NT2/D1 (cell line): ENCODE measurements at places on chromosomes 3 and 15.

DNA sequence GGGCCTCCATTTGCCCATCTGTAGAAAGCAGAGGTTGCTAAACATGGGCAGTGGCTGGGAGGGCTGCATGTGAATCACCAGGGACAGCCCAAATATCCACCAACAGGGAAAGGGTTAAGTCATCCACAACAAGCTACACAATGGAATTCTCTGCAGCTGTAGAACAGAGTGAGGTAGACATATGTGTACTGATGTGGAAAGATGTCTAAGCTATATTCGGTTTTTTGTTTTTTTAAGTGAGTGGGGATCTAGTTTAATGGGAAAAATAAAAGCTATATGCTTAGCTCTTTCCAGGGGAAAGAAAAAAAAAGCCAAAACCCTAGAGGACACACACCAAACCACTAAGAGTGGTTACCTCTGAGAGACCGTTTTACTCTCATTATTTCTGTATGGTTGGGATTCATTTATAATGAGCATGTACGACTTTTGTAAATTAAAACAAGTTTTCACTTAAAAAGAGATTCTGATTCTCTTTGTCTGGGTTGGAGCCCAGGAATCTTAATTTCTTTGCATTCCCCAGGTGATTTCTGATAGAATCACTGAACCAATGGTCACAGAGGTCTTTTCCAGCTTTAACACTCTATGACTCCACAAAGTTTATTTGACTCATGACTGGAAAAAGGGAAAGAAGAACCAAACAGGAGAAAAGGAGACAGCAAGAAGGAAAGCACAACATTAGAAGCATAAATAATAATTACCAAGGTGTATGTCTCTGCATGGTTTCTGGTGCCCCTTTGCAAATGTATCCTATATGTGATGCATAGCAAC is 19.1 kb downstream of the CRABP1 start:
- no peak for DNase-seq

GRCh38 chr3:120102674-120103073 is 8.4 kb upstream of the GSK3B start:
- no peak for DNase-seq

DNA sequence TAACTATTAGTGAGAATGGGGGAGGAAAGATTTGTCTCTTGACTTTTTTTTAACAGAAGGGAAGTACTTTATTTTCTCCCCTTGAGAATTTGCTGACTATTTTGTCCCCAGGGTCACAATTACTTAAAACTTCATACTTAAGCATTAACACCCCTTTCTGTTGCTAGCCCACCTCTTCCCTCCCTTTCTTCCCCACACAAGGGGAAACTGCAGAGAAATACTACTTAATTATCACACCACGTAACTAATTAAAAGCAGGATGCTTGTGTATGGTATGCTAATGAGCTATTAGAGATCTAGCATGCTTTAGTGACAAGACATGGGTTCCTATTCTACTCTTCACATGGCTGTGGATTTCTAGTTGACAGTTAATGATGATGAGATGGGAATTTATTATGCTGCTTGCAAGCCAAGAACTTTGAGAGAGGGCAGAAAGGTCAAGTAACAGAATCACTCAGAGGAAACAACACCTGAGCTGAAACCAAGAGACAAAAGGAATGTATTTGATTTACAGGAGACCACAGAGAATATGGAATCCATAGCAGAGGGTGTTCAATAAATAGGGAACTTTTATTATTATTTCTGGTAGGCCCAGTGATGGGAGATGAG is 179.2 kb downstream of the LSAMP start:
- DNase-seq: no peak

- DNase-seq: no peak
Observed at GRCh38 chr3:128874481-128875180, 4.8 kb upstream of the ACAD9 start.
